Breast epithelium (tissue), 4 donors: ENCODE measurements at places on chromosomes 7 and 10. TPM values are rescaled to one million over a fixed set of nuclear protein-coding genes. Genes with fewer than 3 reads are reported as not detected.
A peak's percentile ranks its signal among the peaks of the same experiment; 100 is the strongest.

The TSPAN12 gene
- total RNA-seq: 6.6 TPM

- DNase-seq: no peak
These were observed 26.6 kb upstream of the AKR1D1 start for GRCh38 chr7:138049505-138050116.

DNA sequence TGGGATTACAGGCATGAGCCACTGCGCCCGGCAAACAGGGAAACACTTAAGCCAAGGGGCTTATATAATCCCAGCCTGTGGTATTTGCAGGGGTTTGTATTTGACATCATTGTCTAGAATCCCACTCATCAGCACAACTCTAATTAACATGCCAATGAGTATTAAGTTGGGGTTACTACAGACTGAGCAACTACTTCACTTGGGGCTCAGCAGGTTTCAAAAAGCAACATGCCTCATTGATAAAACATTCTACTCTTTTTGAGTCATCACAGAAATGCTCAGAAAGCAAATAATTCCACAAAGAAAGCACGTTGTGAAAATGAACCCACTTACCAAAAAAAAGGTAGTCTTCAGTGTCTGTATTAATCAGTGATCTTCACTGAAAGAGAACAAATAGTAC is 236.9 kb upstream of the CELF2 start:
- DNase-seq: no peak

GRCh38 chr10:33410860-33411234 is 76.4 kb upstream of the NRP1 start:
- DNase-seq: no peak

DNA sequence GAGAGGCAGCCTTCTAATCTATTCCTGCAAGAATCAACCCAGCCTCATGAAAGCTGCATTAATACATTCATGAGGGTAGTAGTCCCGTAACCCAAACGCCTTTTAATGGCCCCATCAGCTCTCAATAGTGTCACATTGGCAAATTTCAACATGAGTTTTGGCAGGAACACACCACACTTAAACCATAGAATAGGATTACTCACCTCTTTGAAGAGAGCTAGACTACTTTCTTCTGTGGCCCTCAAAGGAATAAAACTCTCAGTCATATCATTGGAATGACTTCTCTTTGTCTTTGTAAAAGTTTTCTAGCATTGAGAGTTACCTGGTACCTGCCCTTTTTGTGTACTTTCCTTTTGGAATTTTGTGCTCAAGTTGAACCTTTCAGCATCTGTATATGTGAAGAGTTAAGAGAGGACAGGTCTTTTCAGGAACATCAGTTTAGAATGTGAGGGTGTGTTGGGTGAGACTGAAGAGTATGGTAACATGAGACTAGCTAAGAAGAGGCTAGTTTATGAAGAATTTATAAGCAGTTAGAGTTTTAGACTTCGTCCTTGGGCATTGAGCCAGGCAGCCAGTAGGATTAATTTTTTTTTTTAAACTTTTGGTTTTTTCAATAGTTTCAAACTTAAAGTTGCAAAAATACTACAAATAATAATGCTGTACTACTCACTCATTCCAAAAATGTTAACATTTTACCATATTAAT is 92.6 kb downstream of the MLLT10 start:
- DNase-seq: no peak

The WEE2 gene
- not detected for total RNA-seq

DNA sequence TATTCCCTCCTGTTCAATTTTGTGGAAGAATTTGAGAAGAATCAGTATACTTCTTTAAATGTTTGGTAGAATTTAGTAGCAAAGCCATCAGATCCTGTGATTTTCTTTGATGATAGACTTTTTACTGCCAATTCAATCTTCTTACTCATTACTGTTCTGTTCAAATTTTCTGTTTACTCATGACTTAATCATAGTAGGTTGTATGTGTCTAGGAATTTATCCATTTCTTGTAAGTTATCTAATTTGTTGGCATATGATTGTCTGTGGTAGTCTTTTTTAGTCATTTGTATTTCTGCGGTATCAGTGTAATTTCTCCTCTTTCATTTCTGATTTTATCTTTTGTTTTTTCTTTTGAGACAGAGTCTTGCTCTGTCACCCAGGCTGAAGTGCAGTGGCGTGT is 87.4 kb downstream of the CCDC3 start:
- DNase-seq: no peak

GRCh38 chr7:81457852-81458522 is 311.9 kb downstream of the HGF start:
- no peak for DNase-seq

GRCh38 chr7:124310934-124311390 is 278.1 kb upstream of the TMEM229A start:
- no peak for DNase-seq

DNA sequence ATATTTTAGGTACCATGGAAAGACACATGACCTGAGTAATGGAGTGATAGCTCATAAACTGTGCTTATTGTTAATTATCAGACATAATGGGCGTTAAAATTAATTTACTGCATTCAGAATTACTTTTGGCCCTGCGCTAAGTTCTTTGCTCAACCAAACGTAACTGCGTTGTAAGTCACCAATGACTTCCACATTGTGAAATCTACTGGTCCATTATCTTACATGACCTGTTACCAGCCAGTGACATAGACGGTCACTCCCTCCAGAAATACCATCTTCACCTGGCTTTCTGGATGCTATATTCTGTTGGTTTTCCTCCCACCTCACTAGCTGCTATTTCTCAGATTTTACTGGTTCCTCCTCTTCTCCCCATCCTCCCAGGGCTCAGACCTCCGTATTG is 5.0 kb upstream of the GIGYF1 start:
- no peak for DNase-seq

DNA sequence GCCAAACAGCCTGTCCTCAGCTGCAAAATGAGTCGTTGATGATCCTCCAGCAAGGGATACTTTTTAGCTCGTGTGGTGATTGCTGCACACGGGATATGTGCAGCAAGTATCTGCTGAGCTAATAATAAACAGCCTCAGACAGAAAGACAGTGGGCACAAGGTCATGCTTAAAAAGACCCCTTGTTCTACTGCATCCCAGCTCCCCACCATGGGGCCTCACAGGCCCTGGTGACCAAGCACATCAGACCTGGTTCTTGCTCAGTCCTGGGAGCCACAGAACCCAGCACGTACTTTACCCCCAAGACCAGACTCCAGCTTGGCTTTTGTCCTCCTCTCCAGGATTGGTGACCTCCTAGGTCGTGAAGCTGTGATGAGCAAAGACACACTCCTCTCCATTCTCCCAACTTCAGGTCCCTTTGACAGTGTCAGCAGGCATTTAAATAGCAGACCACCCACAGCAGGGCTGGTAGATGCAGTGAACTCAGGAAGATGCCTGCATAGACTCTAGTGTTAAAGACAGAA is 50.5 kb downstream of the EGFR start:
- no peak for DNase-seq

GRCh38 chr10:86899670-86900276 is 57.6 kb downstream of the MMRN2 start:
- peak; percentile 56 for DNase-seq

DNA sequence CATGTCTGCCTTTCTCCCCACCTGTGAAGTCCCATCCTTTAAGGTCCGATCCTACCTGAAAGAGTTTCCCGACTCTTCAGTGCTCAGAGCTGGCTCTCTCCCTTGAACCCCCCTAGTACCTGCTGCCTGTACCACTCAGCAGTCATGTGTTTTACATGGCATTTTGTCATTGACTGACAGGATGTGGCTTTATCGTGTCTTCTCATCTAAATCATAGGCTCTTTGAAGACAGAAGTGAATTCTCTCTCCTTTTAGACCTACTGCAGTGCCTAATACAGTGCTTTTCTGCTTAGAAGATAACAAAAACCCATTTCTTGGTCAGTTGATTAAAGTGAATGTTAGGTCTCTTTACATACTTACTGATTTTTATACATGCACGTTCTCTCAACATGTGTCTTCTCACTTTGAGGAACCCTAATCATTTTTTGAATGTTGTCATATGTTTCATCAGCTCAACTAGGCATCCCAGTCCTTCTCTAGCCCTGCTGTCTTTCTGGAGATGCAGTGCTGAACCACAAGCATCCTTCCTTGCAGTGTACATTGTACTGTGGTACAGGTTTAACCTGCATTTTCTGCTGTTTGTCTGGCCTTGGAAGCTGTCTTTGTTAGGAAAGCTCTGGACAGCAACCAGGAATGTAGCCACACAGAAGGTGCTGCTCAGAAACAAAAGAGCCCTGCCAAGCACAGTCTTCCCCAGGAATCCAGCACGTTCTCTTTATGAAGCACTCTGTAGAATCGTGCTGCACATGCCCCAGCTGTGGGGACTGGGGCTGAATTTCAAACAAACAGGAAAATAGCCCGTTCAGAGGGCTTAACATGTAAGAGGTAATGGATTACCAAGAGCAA is 28.1 kb upstream of the LRRC4 start:
- DNase-seq: no peak

DNA sequence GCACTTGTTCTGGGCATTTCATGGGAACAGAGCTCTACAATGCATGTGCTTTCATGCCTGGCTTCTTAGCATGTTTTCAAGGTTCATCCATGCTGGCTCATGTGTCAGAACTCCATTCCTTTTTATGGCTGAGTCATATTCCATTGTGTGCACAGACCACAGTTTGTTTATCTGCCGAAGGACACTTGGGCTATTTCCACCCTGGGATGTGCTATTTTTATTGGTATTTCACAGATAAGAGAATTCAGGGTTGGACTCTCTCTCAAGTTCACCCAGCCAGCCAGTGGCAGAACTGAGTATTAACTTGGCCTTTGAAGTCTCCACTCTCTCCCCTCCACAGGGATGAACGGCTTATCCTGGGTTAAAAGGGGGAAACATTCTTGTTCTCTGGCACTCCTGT is 190.7 kb upstream of the GPR26 start:
- DNase-seq: no peak

DNA sequence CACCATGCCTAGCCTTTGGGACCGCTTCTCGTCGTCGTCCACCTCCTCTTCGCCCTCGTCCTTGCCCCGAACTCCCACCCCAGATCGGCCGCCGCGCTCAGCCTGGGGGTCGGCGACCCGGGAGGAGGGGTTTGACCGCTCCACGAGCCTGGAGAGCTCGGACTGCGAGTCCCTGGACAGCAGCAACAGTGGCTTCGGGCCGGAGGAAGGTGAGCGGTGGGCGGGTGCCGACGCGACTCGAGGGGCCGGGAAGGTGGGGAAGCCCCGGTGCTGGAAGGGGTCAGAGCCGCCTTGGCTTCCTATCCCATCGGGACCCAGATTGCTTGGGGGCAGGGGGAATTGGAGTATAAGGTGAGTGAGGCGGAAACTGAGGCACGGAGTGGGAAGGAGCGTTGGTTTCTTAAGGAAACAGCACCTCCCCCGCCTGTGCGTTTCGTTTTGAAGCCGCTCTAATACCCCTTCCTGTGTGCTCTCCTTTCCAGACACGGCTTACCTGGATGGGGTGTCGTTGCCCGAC is 547 bp downstream of the DDIT4 start:
- DNase-seq: no peak

The ZNF365 gene
- 0.66 TPM for total RNA-seq

The NUTM2A gene
- total RNA-seq: 2.9 TPM

The MYO1G gene
- total RNA-seq: 2.2 TPM

The LRMDA gene
- 8.3 TPM for total RNA-seq

The AGR3 gene
- 37.3 TPM for total RNA-seq

GRCh38 chr7:45658716-45659495 is 84.7 kb downstream of the ADCY1 start:
- DNase-seq: no peak

The ADAMTS14 gene
- total RNA-seq: 0.15 TPM

DNA sequence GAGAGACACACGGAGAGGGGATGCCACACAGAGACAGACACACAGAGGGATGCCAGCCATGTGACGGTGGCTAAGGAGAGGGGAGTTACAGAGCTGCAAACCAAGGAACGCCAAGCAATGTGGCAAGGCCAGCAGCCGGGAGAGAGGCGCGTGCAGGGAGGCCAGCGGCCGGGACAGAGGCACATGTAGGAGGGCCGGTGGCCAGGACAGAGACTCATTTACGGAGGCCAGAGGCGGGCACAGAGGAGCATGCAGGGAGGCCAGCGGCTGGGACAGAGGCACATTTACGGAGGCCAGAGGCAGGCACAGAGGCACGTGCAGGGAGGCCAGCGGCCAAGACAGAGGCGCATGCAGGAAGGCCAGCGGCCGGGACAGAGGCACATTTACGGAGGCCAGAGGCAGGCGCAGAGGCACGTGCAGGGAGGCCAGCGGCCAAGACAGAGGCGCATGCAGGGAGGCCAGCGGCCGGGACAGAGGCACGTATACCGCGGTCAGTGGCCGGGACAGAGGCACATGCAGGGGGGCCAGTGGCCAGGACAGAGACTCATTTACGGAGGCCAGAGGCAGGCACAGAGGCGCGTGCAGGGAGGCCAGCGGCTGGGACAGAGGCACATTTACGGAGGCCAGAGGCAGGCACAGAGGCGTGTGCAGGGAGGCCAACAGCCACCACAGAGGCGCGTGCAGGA is 40.4 kb downstream of the INSIG1 start:
- no peak for DNase-seq

The MCM7 gene
- total RNA-seq: 51.7 TPM

The LEP gene
- 41.6 TPM for total RNA-seq

The GARIN1A gene
- 0.96 TPM for total RNA-seq

GRCh38 chr7:41874201-41874785 is 171.4 kb upstream of the INHBA start:
- DNase-seq: no peak

- no peak for DNase-seq
These were observed 121.5 kb upstream of the ZMIZ1 start for GRCh38 chr10:78947226-78947625.

DNA sequence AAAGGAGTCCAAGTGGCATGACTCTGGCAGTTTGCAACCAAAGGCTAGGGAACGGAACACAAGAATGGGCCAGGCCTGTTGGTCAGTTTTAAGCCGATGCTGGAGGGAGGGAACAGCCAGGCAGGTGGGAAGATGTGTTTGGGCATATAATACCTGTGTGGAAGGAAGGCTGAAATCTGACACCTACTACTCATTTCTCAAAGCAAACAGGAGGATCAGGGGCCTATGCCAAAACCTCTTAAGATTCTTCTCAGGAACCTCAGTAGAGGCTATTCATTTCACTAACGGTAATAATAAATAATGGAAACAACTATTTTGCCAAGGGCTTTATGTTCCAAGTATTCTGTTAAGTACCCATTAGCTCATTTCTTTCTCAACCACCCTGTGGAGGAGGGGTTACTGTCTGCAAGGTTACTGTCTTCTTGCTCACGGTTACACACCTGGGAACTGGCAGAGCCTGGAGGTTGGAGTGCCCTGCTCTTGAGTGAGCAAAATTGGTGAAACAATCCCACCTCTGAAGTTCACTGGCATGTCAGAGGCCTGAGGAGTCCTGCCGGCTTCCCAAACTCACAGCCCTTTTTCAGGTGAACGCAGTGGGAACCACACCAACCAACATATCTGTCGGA is 35.5 kb downstream of the GOT1 start:
- peak; percentile 27 for DNase-seq

- DNase-seq: peak; percentile 62
These were observed 4.0 kb downstream of the BAMBI start for GRCh38 chr10:28681291-28681763.
